ENCODE measurements at places on chromosomes 1 and 21.

DNA sequence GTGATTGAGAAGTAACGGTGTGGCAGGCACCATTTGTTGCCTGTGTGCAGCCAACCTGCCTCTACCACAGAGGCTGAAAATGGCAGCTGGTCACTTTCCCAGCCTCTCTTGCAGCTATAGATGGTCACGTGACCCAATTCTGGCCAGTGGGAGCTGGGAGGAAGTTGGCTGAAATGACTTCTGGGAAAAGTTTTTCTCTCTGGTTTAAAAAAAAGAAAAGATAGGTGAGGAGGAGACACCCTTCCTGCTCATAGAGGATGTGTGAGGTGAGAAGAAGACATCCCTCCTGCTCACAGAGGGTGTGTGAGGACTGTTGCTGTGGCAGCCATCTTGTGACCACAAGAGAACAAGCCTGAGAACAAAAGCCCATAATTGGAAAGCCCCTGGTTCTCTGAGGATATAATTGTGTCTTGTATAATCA is 122.8 kb downstream of the SYF2 start:
- no peak for DNase-seq

DNA sequence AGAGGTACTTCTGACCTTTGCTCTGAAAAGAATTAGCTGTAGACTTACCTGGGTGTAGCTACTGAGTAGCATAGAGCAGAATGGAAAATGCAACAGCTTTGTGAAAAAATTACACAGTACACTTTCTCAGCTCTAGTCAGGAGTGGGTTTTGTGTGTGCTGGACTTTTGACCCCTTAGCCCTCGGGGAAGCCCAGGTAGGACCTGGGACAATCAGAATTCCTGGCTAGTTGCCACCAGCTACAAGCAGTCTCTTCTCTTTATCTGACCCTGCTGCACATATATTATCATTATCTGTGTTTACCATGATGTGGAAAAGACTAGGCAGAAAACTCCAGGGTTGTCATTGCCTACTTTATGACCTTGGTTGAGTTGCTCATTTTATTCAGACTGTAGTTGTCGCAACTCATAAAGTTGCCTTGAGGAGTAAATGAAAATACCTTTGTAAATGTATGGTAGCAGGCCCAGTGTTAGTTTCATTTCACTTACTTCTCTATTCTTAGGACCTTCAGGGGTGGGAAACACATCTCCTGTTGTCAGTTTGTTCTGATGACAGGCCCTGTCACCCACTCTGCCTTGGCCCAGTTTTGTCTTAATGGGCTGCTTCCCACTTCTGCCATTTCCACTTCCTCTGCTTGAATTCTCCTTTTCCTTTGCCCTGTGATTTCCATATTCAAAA is 5.4 kb downstream of the NEK7 start:
- no peak for DNase-seq

- no peak for DNase-seq
Measured at GRCh38 chr1:221743416-221744208, 1.7 kb upstream of the DUSP10 start.

DNA sequence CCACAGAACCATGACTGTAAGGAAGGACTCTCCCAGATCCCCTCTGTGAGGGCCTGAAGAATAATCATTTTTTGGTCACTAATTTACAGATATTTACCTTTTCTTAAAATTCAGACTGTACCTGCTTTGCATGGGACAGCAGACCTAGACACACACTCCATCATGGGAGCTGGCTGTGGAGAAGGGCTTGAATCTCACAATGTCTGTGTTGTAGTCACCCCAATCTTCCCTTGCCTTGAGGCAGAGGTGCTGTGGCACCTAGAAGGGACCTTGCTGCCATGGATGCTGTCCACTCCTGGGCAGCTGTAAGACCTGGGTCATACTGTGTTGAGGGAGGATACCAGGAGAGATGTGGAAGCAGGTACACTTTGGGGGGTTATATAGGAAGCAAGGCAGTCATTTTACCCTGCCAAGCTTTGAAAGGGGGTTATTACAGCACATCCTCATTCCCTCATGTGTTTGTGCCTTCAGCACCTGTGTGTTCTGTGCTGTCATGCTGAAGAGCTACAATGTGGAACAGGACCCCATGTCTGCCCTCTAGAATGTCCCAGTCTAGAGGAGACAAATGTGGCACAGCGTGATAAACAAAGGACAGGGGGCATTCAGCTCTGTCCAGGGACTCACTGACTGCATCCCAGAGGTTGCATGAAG is 27.1 kb downstream of the TRAF5 start:
- no peak for DNase-seq
